ENCODE measurements at places on chromosomes 6 and 20.

- no peak for DNase-seq
Observed at GRCh38 chr6:20056350-20056992, 155.8 kb downstream of the MBOAT1 start.

GRCh38 chr20:51583073-51583472 is 40.6 kb upstream of the NFATC2 start:
- DNase-seq: no peak

GRCh38 chr6:147695819-147696218 is 187.3 kb downstream of the SAMD5 start:
- no peak for DNase-seq

DNA sequence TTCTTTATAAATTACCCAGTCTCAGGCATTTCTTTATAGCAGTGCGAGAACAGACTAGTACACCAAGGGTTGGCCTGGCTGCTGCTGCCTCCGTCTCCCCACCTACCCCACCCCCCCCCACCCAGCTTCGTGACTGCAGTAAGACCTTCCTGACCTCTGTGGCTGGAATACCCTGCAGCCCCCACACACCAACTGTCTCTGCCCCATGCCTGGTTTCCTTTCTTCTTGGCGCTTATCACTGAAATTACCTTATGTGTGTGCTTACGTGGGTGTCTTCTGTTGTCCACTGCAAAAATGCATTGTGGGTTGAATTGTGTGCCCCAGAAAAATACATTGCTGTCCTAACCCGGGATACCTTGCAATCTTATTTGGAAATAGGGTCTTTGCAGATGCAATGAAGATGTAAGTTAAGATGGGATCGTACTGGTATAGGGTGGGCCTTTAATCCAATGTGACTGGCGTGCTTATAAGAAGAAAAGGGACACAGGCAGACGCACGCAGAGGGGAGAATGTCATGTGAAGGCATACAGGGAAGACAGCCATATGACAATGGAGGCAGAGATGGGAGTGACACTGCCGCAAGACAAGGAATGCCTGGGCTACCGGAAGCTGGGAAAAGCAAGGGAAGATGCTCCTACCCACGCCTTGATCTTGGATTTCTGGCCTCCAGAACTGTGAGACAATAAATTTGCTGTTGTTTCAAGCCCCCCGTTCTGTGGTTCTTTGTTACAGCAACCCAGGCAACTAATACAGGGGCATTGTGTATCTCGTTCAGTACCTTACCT is 15.4 kb downstream of the SYNJ2 start:
- DNase-seq: no peak

GRCh38 chr6:17666646-17667045 is 40.1 kb downstream of the NUP153 start:
- DNase-seq: no peak

- no peak for DNase-seq
Observed at GRCh38 chr6:142469220-142469619, 167.4 kb downstream of the ADGRG6 start.

- DNase-seq: peak; percentile 47
Observed at GRCh38 chr20:63178889-63179686, 36.8 kb downstream of the YTHDF1 start.

DNA sequence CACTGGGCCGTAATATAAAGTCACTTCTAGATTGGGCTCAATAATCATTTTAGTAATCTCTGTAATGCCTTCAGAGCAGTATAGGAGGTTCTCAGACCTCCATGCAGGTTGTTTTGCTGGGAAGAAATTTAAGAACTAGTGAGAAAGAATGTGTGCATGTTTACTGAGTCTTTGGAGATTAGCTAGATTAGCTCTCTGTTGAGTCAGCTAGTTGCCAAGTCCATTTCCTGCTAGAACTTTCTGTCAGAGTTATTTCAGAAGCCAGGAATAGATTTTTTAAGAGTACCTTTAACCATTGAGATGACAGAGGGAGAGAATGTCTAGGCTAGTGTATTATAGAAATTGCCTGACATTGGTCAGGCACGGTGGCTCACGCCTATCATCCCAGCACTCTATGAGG is 33.3 kb downstream of the ORC3 start:
- no peak for DNase-seq

GRCh38 chr20:58891086-58891717 is 38.7 kb downstream of the GNAS start:
- peak; percentile 52 for DNase-seq

DNA sequence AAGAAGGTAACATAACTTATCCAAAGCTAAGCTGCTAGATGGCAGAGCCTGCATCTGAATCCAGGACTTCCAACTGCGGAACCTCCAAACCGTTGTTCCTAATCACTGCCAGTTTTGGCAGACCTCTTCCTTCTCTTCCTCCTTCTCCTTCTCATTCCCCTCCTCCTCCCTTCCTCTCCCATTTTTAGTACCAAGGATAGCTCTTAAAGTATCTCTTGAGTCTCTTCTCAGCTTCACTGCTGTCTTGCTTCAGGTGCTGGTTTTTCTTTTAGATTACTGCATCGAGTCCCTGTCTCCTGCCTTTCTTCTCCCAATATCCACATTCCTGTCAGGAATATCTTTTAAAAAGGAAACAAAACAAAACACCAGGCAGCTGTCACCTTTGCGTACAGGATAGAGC is 77.1 kb downstream of the CDYL start:
- DNase-seq: no peak

GRCh38 chr20:40781327-40782042 is 92.4 kb upstream of the MAFB start:
- no peak for DNase-seq

DNA sequence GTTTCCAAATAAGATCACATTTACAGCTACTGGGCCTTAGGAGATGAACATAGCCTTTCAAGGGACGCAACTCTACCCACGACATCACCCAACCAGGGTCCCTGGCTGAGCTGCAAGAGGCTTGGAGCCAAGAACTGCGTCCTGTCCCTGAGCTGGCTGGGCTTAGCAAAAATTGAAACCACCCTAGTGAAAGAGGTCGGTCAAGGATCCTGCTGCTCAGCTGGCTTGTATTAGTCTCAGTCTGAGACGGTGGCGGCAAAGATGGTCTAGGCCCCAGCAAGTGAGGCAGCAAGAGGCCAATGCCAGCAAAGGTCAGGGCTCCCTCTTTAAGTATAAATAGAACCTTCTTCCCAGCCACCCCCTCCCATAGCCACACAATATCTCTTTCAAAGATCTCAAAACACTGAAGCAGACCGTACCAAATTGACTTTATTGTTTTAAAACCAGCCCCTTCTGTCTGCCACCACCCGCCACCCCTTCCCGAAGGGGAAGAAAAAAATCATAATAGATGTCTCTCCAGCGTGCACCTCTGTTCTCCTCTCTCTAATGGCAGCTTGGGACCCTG is 140.5 kb downstream of the EYA2 start:
- no peak for DNase-seq

GRCh38 chr6:49606721-49607390 is 29.8 kb downstream of the RHAG start:
- DNase-seq: peak; percentile 7

All from stimulated activated CD8-positive, alpha-beta memory T cell treated with anti-CD3 and anti-CD28 coated beads, Interleukin-2, amount 100 ng/mL, for 48 hours (primary cell).